ENCODE measurements at places on chromosomes 3 and 15. TPM values are rescaled to one million over a fixed set of nuclear protein-coding genes. Genes with fewer than 3 reads are reported as not detected.

RAB6B gene
- polyA plus RNA-seq: 16.3 TPM

VIPR1 gene
- polyA plus RNA-seq: 1.1 TPM

A4GNT gene
- 0.78 TPM for polyA plus RNA-seq

LRRC31 gene
- polyA plus RNA-seq: 0.27 TPM

TNFAIP8L3 gene
- 2.4 TPM for polyA plus RNA-seq

All from left renal cortex interstitium (tissue), 4 donors.